A172 (cell line): ENCODE measurements at places on chromosomes 16 and 17. TPM values are rescaled to one million over a fixed set of nuclear protein-coding genes. Genes with fewer than 3 reads are reported as not detected.

- no peak for DNase-seq
Measured at GRCh38 chr17:56913353-56913866, 439 bp downstream of the TRIM25 start.

DNA sequence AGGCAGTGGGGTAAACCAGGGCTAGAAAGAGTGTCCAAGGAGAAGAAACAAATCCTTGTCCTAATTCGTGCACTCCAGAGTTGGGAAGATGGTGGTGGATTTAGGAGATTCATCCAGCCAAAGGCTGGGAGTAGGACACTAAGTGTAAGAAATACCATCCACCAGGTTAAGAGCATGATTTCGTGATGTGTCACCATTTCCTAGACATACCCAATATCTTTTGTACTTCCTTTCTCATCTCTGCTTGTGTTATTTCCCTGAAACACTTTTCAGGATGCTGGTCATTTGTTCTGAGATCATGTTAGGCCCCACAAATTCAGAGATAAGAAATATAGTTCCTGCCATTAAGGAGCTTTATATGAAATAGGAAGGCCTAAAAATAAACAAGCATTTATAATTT is 106.3 kb upstream of the HLF start:
- peak; percentile 57 for DNase-seq

GRCh38 chr17:57888311-57889216 is 38.7 kb upstream of the MRPS23 start:
- DNase-seq, result no peak

DNA sequence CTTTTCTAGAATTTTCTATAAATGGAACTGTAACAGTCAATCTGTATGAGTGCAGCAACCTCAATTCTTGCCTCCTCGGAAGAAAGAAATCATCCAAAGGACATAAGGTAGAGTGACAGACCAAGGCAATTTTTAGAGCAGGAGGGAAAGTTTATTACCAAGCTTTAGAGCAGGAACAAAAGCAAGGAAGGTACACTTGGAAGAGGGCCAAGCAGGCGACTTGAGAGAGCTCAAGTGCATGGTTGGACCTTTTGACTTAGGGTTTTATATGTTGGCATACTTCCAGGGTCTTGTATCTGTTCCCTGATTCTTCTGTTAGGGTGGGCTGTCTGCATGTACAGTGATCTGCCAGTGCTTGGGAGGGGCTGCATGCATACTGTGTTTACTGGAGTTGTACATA is 50.3 kb downstream of the SCNN1G start:
- DNase-seq, result no peak

GRCh38 chr17:17626840-17627239 is 35.3 kb upstream of the PEMT start:
- DNase-seq, result no peak

DNA sequence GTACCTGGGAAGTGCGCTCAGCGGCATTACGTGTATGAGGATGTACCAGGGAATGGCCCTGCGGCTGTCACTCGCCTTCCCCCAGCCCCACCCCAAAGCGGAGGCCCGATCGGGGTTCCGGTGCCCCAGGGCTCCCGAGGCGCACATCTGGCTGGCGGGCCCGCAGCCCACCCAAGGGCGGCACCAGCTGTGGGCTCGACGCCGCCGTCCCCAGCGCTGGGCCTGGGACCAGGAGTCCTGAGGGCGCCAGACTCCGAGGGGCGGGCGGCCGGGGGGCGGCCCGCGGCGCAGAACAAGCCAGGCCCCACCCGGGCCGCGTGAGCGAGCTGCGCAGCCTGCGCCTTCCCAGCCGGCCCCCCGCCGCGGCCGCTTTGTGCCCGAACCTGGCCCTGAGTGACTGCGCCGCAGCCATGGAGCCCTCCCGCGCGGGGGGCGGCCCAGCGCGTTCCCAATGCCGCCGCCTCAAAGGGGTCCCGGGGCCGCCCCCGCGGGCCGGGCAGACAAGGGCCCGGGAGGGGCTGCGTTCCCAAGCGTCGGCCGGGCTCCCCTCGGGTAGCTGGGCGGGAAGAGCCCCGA is 17.4 kb downstream of the ZNF423 start:
- DNase-seq, result no peak

- DNase-seq, result no peak
Measured at GRCh38 chr16:54277845-54278703, 8.5 kb downstream of the IRX3 start.

DNA sequence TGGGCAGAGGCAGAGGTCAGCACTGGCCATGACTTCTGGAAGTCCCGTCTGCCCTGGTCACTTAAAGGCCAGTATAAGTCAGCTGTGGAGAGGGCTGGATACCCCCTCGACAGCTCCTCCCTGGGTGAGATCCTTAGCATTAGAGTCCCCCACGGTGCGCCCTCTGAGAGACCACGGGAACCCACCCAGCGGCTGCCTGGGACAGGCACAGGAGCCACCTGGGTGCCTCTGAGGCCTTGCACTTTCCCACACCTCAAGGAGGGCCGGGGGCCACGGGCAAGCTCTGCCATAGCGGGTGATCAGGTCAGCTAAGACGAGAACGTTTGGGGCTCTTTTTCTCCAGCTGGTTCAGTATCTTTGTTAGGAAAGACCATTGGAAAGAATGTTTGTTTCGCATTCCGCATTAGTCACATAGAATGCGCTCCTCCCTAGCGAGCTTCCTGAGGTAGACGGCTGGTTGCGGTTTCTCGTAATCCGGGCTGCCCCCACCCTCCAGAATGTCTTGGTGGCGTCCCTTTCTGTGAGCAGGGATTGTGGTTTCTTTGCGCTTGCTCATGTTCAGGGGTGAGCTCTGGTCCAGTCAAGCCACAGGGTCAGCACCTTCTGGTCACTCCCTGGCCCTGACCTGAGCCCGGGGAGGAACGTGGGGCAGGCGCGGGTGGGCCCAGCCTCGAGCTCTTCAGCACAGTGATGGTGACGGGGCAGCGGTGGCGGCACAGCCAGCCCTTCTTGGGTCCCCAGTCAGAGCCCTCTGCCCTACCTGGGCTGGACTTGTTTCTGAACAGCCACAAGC is 25.2 kb downstream of the NME3 start:
- DNase-seq, result peak; percentile 99

GRCh38 chr17:1413281-1413791 is 13.3 kb upstream of the YWHAE start:
- DNase-seq, result peak; percentile 96

GRCh38 chr16:50102051-50102746 is 36.4 kb downstream of the HEATR3 start:
- peak; percentile 66 for DNase-seq

DNA sequence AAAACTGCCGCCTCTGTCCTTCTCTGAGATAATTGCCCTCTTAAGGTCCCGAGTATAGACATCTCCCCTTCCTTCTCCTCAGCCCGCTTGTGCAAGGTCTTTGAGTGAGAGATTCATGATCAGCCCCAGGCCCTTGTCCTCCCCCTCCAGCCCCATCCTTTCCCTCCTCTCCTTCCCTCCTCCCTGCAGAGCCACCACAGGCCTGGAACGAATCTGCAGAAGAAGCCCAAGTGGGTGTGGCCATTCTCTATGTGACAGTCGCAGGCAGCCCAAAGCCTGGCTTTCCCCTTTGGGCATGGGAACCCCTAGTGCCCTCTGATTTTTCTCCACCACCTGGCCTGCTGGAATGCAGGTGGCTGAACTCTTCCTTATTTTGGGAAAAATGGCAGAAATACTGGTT is 7.2 kb upstream of the NDRG4 start:
- DNase-seq, result no peak

- DNase-seq, result no peak
Measured at GRCh38 chr16:73483076-73483791, 435.3 kb upstream of the ZFHX3 start.

Gene PRAC1
- total RNA-seq, result not detected in 2 replicates

Gene HIGD1B
- total RNA-seq, result not detected in 2 replicates

Gene IL34
- 7.8 and 10.5 TPM in 2 replicates for total RNA-seq

Gene AOC3
- 0.09 and 0.41 TPM in 2 replicates for total RNA-seq

Gene TBC1D26
- total RNA-seq, result not detected in 2 replicates

Gene KRTAP3-1
- total RNA-seq, result not detected in 2 replicates

Gene RPRML
- not detected in 2 replicates for total RNA-seq
